Frontal cortex (tissue), 4 donors: ENCODE measurements at places on chromosomes 3 and 15.

DNA sequence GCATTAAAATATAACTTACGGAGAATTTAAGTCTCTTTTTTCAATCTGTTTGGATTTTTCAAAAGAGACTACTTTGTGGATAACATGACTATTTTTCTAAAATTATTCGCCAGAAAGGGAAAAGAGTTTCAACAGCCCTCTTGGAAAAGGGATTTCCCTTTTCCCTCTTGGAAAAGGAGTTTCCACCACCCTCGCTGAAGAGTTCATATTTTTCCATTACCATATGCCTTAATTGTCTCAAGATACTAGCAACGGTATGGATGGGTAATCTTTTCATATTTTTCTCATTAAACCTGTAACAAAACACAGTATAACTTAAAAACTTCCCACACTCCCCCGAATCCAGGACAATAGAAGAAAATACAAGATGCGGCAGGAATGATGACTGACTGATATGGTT is 66.1 kb upstream of the SPATA12 start:
- no peak for DNase-seq

- no peak for DNase-seq
Observed at GRCh38 chr15:90024406-90024805, 23.3 kb downstream of the ZNF710 start.

- DNase-seq: no peak
Observed at GRCh38 chr15:42289166-42289565, 15.9 kb upstream of the TMEM87A start.

- DNase-seq: no peak
Observed at GRCh38 chr15:22918056-22918455, 62.1 kb downstream of the CYFIP1 start.

DNA sequence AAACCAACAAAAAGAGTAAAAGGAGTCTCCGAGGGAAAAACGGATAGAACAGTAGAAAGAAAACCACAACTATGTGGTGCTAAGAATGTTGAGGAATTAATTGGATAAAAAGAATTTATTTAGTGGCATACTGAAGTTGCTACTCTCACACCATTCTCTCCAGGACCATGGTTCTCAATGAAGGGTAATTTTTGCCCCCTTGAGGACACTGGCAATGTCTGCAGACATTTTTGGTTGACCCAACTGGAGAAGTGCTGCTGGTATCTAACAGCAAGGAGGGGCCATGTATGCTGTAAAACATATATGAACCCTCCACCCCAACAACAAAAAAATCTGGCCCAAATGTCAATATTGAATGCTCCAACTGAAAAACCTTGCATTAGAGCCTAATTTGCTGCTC is 85.9 kb upstream of the CSPG5 start:
- DNase-seq: no peak

DNA sequence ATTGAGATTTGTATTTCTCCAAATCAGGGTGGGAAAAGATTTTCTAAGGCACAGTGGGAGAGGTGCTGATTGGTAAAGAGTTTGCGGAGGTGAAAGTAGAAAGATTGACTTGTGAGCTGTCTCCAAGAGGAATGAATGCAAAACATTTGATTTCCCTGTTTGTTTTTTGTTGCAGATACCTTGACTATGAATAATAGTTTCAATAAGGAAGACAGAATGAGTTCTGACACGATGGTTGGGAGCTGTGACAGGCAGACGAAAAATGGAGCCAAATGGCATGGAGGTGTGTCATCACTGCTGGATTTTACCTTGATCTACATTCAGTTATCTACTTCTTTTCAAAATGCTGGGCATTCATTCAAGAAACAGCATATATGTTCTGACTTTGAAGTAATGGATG is 145.1 kb downstream of the NFKBIZ start:
- no peak for DNase-seq

DNA sequence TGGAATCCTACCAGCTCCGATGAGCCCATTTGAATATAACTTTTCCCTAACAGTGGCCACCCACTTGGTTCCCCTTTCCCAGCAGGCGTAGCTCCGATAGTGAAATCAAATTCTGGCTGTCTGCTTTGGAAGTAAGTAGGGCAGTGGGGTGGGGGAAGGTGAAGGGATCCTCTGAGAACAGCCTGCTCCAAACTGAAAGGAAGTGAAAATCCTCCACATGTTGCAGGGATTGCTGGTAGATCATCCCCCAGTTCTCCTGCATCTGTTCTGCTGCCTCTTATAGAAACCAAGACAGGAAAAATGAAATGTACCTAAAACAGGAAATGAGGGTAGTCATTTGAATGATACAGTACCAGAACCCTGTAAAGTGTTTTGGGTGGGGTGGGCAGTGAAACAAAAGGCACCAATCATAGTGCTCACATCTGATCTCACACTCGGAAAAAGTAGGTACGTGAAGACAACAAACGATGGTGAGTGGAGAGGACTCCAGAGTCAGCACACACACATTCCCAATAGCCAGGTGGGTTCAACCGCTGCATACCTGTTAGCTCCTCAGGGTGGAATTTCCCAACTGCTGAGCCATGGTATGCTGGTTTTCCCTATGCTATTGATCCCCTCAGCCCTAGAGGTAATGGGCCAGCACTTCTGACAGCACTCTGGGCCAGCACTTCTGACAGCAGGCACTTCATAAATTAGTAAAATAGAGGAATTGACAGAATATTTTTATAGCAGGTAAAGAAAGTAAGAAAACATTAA is 304.9 kb upstream of the ADAMTS9 start:
- DNase-seq: no peak

- DNase-seq: no peak
Observed at GRCh38 chr15:70775160-70775559, 11.8 kb upstream of the UACA start.

- no peak for DNase-seq
Observed at GRCh38 chr3:119297169-119297568, 3.0 kb downstream of the ARHGAP31 start.

DNA sequence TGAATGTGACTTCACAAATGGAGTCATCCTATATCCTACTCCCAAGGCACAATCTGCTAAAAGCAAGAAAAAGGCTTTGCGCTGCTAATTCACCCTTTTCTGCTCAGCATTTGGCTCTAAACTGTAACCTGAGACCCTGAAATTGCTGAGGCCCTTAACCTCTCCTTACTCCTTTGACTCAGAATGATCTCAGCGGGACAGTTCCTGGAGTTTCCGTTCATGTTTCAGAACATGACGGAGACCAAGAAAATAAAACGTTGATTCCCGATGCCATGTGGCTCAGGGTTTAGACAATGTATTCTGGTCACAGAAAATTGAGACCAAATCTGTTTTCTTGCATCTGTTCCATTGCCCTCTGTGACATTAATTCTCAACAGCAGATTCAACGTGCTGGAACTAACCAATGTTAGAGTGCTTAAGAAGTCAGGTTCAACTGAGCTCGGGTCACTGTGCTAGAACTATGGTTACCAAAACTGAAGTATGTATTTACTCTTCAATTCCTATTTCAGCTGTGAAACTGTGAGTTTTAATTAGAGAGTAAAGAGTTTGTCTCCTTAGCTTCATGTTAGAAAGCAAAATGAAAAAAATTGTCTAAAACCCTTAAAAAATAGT is 45.4 kb upstream of the TMC3 start:
- DNase-seq: no peak

DNA sequence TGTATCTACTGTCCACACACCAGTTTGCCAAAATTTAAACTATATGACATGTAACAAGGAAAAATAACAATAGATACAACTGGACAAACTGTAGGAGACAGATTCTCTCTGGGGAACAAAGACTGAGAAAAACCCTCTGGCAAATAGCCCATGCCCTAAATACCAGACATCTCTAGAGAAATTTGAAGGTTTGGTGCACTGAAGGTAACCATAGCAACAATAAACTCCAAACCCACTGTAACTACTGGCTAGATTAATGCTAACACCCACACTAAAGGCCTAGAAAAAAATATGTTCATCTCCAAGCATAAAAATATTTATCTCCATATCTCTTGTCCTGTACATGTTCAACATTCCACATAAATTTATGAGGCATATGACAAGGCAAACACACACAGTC is 267.1 kb downstream of the STXBP5L start:
- no peak for DNase-seq

DNA sequence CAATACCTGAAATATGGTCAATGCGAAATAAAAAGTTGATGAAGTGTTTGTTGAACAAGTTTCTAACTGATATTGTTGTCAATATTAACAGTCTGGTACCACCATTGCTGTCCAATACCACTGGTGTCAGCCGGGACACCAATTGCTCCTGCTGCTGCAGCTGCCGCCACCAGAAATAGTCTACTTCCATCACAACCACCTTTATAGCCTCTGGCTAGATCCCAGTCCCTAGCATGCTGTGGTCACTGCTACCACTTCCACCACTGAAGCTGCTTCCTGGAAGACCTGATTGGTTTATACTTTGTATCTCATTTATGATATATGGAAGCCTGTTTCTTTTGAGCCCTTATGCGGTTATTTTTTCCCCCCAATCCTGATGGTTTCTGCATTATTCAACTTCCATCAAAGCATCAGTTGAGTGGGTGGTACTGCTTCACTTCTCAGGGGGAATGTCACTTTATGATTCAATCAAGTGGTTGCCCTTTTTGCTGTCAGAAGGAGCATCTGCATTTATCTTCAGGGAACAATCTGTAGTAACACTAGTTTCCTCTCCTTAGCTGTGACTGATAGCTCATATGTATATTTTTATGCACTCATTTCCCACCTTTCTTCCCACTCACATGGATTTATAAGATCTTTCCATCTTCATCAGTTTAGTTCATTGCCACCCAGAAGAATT is 11.7 kb downstream of the LNP1 start:
- no peak for DNase-seq

- DNase-seq: no peak
Observed at GRCh38 chr3:184620475-184621119, 59.0 kb downstream of the EPHB3 start.

DNA sequence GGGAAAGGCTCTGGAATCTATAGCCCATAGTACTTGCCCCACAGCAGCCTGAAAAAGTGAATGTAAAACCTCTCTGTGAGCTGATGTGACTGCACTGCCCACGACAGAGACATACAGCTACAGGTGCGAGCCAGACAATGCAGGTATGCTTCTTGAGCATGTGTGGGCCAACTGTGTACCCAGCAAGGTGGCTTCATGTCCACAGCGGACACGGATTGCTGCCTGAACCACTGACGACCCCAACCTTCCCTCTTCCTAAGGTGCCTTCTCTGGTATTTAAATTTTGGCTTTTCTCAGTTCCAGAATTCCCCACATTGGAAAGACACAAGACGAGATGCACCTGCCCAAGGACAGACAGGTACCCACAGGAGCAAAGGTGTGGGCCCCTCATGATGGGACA is 65.8 kb downstream of the SCN5A start:
- no peak for DNase-seq
